ENCODE measurements at places on chromosomes 16 and 17. TPM values are rescaled to one million over a fixed set of nuclear protein-coding genes. Genes with fewer than 3 reads are reported as not detected.

DNA sequence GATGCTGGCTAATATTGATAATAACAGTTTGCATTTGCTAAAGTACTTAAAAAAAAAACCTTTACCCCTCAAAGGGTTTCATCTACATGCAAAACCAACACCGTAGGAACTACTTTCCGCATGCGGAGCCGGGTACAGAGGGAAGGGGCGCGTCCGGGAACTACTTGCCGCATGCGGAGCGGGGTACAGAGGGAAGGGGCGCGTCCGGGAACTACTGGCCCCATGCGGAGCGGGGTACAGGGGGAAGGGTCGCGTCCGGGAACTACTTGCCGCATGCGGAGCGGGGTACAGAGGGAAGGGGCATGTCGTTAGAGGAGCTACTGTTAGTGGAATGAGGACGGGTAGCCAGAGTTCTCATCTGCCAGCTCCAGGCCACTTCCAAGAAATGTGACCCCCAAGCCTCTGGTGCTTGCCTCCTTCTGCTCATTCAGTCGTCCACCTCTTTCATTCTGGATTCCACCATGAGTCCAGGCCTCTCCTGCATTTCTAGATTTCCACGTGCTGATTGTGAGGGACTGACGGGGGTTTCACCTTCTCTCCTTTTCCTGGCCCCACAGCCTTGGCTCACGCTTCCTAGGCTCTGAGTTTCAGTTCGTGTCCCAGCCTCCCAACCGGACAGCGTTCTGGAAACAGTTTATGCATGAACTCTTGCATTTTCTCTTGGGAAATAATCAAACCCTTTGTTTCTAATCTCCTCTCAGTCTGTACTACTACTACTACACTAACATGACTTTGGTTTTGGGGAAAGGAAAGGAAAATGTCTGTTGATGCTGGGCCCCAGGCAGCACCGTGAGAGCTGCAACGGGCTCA, 26.9 kb downstream of the MINK1 start:
- H3K4me1 ChIP-seq = no peaks in the 10 kb centered on the region
- DNase-seq = no peak
- no peak overlapping the region for H3K4me3 ChIP-seq
- H3K36me3 ChIP-seq = peaks cover 5% of the 10 kb centered on the region
- H3K27ac ChIP-seq = no peak overlapping the region
- H3K27me3 ChIP-seq = no peaks in the 10 kb centered on the region

DNA sequence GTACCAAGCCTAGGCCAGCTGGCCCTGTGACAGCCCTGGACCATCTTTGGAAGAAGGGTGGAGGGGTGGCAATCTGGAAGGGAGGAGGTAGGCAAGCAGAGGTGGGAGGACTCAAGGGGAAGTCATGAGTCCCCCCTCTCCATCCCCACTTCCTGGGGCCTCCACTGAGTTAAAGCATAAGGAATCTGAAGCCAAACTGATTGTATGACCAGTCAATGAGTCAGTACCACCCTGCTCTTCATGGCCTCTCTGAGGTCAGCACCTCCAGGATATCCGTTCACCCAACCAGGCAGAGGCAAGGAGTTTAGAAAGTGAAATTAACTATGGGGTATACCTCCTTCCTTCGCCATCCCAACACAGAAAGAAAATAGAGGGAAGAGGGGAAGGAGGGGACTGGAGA, 272.7 kb downstream of the SOX9 start:
- no peak for DNase-seq
- H3K4me3 ChIP-seq = no peak overlapping the region
- H3K36me3 ChIP-seq = no peaks in the 10 kb centered on the region
- no peaks in the 10 kb centered on the region for H3K27me3 ChIP-seq
- H3K4me1 ChIP-seq = no peaks in the 10 kb centered on the region

Gene GPR139
- not detected for total RNA-seq

DNA sequence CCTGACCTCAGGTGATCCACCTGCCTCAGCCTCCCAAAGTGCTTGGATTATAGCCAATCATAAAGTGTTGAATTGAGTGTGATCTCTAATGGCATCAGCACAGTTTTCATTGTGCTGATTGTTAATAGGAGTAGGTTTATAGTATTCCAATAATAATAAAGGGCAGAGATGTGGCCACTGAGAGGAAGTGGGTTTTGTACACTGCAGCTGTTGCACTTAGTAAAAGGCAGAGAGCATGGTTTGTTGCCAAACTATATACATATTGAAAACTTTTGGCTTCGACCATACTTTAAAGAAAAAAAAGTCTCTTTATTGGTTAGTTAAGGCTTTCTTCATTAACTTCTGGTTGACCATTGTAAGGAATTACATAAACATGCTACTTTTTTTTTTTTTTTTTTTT, 185.9 kb downstream of the CDK5R1 start:
- H3K27me3 ChIP-seq = no peaks in the 10 kb centered on the region
- no peak overlapping the region for H3K4me3 ChIP-seq
- no peak for DNase-seq
- H3K36me3 ChIP-seq = no peaks in the 10 kb centered on the region
- H3K27ac ChIP-seq = peak overlapping the region; percentile 7

GRCh38 chr17:56292010-56292409, 138.7 kb downstream of the ANKFN1 start:
- H3K36me3 ChIP-seq = no peaks in the 10 kb centered on the region
- no peak for DNase-seq
- no peaks in the 10 kb centered on the region for H3K27me3 ChIP-seq
- H3K4me3 ChIP-seq = no peak overlapping the region
- H3K4me1 ChIP-seq = no peaks in the 10 kb centered on the region

DNA sequence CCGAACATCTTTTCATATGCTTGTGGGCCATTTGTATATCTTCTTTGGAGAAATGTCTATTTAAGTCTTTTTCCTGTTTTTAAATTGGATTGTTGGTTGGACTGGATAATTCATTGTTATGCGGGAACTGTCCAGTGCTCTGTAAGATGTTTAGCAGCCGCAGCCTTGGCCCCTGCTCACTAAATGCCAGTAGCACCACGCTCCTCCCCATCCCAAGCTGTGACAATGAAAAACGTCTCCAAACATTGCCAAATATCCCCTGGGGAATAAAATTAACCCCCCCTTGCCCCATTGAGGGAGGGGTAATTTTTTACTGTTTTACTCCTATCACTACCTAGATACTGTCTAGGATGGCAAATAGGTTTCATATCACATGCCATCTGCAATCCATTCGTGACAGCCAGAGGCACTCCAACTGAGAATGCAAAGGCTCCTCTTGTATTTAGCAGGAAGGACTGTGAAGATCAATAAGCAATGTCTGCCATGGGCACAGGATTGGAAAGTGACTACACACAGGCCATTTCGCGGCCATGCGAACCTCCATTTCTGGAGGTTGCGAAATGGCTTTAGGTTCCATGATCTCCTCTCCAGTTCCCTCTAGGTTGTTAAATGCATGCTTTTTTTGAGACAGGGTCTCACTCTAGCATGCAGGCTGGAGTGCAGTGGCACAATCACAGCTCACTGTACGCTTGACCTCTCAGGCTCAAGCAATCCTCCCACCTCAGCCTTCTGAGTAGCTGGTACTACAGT, 9.3 kb downstream of the PLXDC1 start:
- no peaks in the 10 kb centered on the region for H3K36me3 ChIP-seq
- no peak overlapping the region for H3K4me3 ChIP-seq
- H3K4me1 ChIP-seq = no peaks in the 10 kb centered on the region
- no peaks in the 10 kb centered on the region for H3K27me3 ChIP-seq
- no peak overlapping the region for H3K27ac ChIP-seq

Gene ZSCAN10
- not detected for total RNA-seq

- H3K27me3 ChIP-seq = no peaks in the 10 kb centered on the region
- H3K36me3 ChIP-seq = no peaks in the 10 kb centered on the region
- DNase-seq = no peak
- H3K27ac ChIP-seq = no peak overlapping the region
- H3K4me3 ChIP-seq = no peak overlapping the region
Observed at GRCh38 chr16:22646948-22647556, 136.4 kb downstream of the NPIPB5 start.

- no peaks in the 10 kb centered on the region for H3K27me3 ChIP-seq
- no peaks in the 10 kb centered on the region for H3K36me3 ChIP-seq
- H3K4me1 ChIP-seq = no peaks in the 10 kb centered on the region
- DNase-seq = no peak
Observed at GRCh38 chr17:60169921-60170817, 20.4 kb downstream of the CA4 start.

Gene KRTAP4-7
- total RNA-seq = not detected

Gene TMED6
- not detected for total RNA-seq

DNA sequence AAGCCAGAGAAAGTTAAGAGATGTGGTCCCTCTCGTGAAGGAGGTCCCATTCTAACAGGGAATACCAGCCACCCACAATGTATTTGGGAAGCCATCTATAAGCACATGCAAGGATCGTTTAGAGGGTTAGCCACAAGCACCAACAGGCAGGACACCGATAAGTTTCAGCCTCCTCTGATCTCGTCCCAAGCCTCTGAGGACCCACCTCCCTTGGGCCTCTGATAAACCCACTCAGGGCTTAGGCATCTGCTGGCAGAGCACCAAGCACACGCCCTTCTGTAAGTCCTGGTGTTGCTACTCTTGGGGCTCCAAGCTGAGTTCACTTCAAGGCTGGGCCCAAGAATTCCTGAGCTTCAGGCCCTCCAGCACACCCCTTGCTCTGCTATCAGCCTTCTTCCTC, 5.4 kb upstream of the PNPO start:
- no peak overlapping the region for H3K27ac ChIP-seq
- no peaks in the 10 kb centered on the region for H3K27me3 ChIP-seq
- no peak overlapping the region for H3K4me3 ChIP-seq
- no peak for DNase-seq

Gene PIRT
- not detected for total RNA-seq
